Thymus (tissue), 14 donors: ENCODE measurements at places on chromosomes 2 and 18. TPM values are rescaled to one million over a fixed set of nuclear protein-coding genes. Genes with fewer than 3 reads are reported as not detected.

The VIL1 gene
- total RNA-seq: 0.14 TPM

The SNED1 gene
- 7.1 TPM for total RNA-seq

The MMADHC gene
- 131 TPM for total RNA-seq

The RIT2 gene
- not detected for total RNA-seq

The CPS1 gene
- total RNA-seq: 1.4 TPM

The C2orf15 gene
- 1.8 TPM for total RNA-seq

The M1AP gene
- 0.94 TPM for total RNA-seq

The ZNF397 gene
- 19.5 TPM for total RNA-seq

The LYG2 gene
- total RNA-seq: not detected

DNA sequence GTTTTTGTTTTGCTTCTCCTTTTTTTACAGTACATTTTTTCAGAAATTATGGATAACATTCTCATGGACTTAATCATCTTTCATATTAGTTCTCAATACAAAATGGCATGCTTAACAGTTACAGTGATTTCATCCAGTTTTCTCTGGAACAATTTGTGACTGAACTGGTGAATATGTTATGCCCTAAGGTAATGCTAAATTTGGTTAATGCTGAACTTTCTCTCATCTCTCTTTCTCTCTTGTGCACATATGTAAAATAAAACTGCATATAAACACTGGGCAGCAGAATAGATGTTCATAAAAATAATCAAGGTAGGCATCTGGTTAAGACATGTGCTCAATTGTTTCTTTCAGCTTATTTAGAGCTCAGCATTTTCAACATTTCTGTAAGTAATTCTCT is 196.3 kb upstream of the TMEFF2 start:
- no peak for DNase-seq

GRCh38 chr2:120778244-120778643 is 42.6 kb downstream of the GLI2 start:
- DNase-seq: no peak

DNA sequence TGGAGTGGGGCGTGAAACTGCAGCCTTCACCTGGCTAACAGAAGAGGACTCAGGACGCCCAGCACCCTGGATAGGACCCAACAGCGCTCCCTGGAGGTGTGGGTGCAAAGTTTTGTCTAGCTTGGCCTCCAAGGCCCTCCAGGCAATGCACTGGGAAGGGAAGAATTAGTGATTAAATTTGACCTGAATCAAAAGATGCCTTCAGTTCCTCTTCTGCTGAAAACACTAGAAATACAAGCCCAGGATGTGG is 779 bp upstream of the TRIB2 start:
- peak; percentile 85 for DNase-seq

DNA sequence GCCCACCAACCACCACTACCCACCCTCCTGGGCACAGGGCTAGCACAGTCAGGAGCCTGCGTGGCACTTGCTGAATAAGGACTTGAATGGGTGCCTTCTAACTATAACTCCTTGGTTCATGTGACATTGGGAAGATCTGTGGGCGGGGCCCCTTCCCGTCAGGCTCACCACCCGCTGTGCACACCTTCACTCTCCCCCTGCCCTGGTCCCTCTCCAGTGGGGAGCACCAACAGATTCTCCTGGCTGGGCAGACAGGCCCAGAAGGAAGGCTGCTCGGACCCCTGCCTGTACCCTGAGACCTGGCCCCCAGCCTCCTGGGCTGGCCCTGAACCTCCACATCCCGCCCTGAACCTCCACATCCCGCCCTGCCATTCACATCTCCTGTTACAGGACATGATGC is 33.4 kb upstream of the POMC start:
- no peak for DNase-seq

- DNase-seq: no peak
Measured at GRCh38 chr2:120628248-120628647, 107.4 kb upstream of the GLI2 start.

- DNase-seq: no peak
Measured at GRCh38 chr2:134140251-134140661, 113.6 kb upstream of the MGAT5 start.

DNA sequence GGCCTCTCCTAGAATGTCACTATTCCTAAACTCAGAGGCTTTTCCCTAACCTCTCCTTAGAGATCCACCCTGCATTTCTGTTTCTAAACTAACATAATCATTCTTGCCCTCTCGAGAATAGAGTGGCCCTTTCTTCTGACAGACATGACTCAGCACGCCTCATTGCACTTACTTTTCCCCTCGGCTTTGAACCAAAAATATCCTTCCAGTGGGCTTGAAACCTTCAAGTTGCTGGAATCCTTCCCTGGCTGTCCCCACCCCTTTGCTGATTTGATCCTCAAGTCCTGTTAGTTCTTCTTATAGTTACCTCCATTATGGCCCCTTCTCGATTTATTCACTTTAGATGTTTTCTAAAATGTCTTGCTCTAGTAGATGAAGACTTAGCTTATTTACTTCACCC is 158.0 kb downstream of the LTBP1 start:
- DNase-seq: no peak

GRCh38 chr2:172685467-172685866 is 50.2 kb upstream of the RAPGEF4 start:
- DNase-seq: no peak

DNA sequence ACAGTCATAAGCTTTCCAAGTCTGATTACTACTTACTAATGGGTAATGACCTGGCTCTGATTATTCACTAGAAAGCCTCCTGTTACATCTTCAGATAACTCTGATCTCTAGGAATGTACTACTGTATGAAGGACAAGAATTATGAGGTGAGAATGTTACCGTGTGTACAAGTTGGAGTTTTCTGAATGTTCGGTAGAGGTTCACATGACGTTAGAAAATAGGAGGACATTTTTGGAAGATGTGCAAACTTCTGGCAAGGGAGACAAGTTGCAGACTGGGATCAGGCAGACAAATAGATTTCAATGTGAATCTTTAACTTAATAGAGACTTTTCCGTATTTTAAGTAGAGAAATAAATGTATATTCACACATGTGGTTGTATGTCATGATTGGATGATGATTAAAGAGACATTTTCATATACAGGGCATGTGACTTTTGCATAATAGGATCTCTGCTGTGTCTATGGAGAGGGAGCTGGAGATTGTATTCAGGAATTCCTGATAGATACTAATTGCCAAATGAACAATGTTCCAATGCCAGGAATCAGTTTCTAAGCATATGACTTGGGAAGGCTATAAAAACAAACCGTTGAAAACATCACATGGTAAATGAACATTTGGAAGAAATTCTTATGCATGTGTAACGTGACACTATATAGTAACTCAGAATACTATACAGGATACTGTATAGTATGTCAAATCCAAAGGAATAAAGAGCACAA is 1695.8 kb upstream of the PIK3C3 start:
- DNase-seq: no peak

DNA sequence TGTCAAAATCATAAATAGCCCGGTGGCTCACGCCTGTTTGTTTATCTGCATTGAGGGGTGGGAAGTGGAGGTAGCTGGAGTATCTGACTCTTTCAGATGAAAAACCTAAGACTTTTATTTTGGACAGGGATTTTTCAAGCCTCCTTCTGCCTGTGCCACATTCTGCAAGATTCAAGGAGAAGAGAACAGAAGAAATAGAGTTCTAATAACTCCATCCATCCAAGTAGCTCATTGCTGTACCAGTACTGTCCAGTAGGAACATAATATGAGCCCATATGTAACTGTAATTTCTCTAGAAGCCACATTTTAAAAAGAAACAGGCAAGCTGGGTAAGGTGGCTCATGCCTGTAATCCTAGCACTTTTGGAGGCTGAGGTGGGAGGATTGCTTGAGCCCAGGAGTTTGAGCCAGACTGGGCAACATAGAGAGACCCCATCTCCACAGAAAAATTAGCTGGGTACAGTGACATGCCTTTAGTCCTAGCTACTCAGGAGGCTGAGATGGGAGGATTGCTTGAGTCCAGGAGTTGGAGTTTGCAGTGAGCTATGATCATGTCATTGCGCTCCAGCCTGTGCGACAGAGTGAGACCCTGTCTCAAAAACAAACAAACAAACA is 35.4 kb upstream of the NT5DC4 start:
- DNase-seq: no peak

DNA sequence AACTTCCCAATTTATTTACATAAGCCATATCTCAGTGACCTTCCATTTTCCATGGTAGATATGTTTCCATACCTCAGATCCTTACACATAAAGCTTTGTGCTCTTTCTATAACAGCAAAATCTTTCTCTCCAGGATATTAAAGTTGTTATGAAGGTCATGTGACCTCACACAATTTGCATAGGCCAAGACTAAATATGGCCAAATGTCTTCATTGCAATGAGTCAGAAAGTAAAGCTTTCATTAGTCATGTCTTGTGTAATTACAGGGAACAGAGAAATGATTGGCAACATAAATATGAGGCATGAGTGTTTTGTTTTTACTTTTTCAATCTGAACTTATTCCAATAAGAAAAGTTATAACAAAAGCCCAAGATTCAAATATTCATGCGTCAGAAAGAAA is 243.5 kb downstream of the ASXL3 start:
- DNase-seq: no peak

- DNase-seq: no peak
Measured at GRCh38 chr2:37895140-37895539, 29.9 kb upstream of the RMDN2 start.

GRCh38 chr18:67385455-67385854 is 131.1 kb downstream of the DSEL start:
- DNase-seq: no peak

DNA sequence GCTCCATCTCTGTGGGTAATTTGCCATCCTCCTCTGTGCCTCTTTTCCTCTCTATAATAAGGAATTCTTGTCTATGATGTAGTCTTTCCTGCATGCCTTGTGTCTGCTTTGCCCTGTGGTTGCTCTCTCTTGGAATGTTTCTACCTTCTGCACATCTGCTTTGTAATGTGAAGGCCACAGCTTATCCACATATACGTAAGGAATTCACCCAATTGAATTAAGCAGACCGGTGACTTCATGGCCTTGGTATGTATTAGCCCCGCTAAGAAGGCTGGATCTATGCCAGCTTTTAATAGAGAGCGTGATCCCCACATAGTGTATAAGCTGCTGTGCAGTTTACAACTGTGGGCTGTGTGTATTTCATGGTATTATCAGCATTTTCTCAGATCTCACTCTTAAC is 274.7 kb downstream of the RNF144A start:
- DNase-seq: no peak

DNA sequence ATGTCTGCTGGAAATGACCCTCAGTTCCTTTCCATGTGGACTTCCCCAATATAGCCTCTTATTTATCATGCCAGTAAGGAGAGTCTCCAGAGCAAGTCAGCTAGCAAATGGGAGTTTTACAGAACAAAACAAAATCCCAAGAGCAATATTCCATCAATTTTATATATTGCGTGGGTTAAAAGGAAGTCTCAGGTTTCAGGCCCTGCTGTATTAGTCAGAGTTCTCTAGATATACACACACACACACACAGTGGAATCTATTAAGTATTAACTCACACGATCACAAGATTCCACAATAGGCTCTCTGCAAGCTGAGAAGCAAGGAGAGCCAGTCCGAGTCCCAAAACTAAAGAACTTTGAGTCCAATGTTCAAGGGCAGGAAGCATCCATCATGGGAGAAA is 102.8 kb upstream of the MAP2 start:
- no peak for DNase-seq

DNA sequence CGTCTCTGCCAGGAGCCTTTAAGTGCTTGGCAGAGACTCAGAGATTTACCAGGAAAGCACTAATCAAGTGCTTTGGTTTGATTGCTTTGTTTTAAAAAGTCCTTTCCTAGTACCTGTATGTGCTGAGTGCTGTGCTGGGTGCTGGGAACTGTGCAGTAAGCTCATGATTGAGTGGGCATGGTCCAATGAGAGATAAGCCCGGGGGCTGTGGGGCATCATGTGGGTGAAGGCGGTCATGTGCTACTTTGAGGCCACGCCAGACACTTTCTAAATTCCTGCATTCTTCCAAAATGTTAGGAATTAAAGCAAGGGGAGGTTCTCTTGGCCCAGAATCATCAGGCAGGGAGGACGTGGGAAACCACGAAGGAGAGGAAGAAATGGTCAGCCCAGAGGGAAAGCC is 109.0 kb downstream of the ACAA2 start:
- no peak for DNase-seq

- peak; percentile 33 for DNase-seq
Measured at GRCh38 chr18:13137670-13138419, 80.7 kb upstream of the LDLRAD4 start.

DNA sequence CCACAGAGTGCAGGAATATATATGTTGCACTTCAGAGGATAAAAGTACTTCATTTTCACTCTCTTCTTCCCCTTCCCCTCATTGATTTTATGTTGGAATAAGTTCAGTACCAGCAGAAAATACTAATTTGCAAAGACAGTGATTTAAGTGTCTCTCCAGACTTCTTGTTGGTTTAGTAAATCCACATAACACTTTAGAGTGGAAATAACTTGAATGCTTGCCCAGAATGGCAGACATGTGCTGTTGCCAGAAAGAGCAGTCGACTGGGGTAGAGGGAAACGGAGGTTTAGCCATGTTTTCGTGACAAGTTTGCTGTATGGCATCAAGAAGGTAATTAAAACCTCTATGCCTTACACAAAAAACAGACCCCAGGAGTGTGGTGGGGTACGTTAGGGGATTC is 246.0 kb upstream of the CXCR4 start:
- DNase-seq: no peak

DNA sequence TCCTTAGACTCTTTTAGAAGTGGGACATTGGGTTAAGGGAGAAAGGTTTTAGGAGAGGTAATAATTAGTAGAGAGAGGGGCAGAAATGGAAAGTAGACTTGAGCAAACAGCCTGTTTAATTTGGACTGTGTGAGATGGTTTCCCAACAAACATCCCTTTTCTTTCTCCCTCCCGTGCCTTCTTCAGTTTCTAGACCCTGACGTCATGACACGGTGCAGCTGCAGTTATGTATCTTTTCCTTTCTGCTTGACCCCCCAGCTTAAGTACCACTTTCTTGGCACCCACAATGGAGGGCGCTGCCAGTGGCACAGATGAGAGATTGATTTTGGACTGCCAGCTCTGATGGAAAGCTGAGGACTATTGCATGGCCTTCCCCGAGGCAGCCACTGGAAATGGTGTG is 86.9 kb upstream of the FAM136A start:
- no peak for DNase-seq

DNA sequence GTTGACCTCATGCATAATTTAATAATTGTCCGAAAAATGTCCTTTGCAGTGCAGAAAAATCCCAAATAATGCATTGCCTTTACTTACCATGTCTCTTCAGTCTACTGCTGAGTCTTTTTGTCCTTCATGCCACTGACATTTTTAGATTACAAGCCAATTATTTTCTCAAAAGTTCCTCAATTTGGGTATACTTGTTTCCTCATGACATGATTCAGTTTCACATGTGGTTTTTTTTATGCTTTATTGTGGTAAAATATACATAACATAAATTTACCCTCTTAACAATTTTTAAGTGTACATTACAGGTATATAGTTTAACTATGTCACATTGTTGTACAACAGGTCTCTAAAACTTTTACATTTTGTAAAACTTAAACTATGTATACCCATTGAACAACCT is 81.0 kb downstream of the EPC2 start:
- no peak for DNase-seq
